Aortic smooth muscle cell (primary cell): ENCODE measurements at places on chromosomes 2 and 18. TPM values are rescaled to one million over a fixed set of nuclear protein-coding genes. Genes with fewer than 3 reads are reported as not detected.

Gene DLX1
- total RNA-seq, result 0.53 and 0.62 TPM in 2 replicates

Gene TUBA4B
- not detected in 2 replicates for total RNA-seq

Gene SLC25A52
- total RNA-seq, result 0.06 and 0.13 TPM in 2 replicates

Gene VIL1
- total RNA-seq, result not detected in 2 replicates

Gene PUM2
- 26.4 and 34.6 TPM in 2 replicates for total RNA-seq

Gene SERPINB11
- not detected in 2 replicates for total RNA-seq

Gene CFAP53
- total RNA-seq, result 0.37 and 0.53 TPM in 2 replicates

Gene CENPA
- 4.2 and 9.0 TPM in 2 replicates for total RNA-seq

Gene TMBIM1
- 321 and 346 TPM in 2 replicates for total RNA-seq

Gene RAPGEF4
- total RNA-seq, result 0.66 and 2.2 TPM in 2 replicates

Gene NETO1
- total RNA-seq, result not detected in 2 replicates

Gene CPLX4
- not detected in 2 replicates for total RNA-seq

Gene LAMA1
- 0.68 and 0.92 TPM in 2 replicates for total RNA-seq

Gene ADGRF3
- total RNA-seq, result 0.12 and 0.26 TPM in 2 replicates

Gene IL1F10
- not detected in 2 replicates for total RNA-seq

Gene KYNU
- total RNA-seq, result 0.12 and 0.92 TPM in 2 replicates

Gene FAM228A
- 0.79 and 1.4 TPM in 2 replicates for total RNA-seq

Gene SIGLEC15
- total RNA-seq, result 1.1 and 1.5 TPM in 2 replicates

Gene CDCA7
- total RNA-seq, result 0.56 and 0.92 TPM in 2 replicates

Gene BOLA3
- total RNA-seq, result 31.0 and 34.3 TPM in 2 replicates

Gene DYNC1I2
- 131 and 135 TPM in 2 replicates for total RNA-seq

Gene TRABD2A
- total RNA-seq, result 0.37 and 0.66 TPM in 2 replicates

Gene MEMO1
- 30.3 and 35.4 TPM in 2 replicates for total RNA-seq

Gene ACMSD
- not detected in 2 replicates for total RNA-seq

Gene FAP
- total RNA-seq, result 91.9 and 141 TPM in 2 replicates

Gene COL5A2
- 313 and 403 TPM in 2 replicates for total RNA-seq

Gene ZNF513
- total RNA-seq, result 6.4 and 7.5 TPM in 2 replicates

Gene SPP2
- total RNA-seq, result not detected in 2 replicates

Gene SP140
- 0.19 and 0.40 TPM in 2 replicates for total RNA-seq

Gene DYNAP
- total RNA-seq, result not detected in 2 replicates

Gene ALPG
- total RNA-seq, result not detected in 2 replicates

Gene ABCB11
- not detected in 2 replicates for total RNA-seq

Gene FBXO15
- 0.12 and 0.26 TPM in 2 replicates for total RNA-seq

Gene GAREM2
- total RNA-seq, result 0.53 and 0.68 TPM in 2 replicates

Gene ANKRD30B
- total RNA-seq, result not detected in 2 replicates

Gene SULT1C4
- 0.13 and 0.19 TPM in 2 replicates for total RNA-seq

Gene VWA3B
- not detected in 2 replicates for total RNA-seq

Gene MEP1B
- total RNA-seq, result not detected in 2 replicates

Gene ATRAID
- 219 and 241 TPM in 2 replicates for total RNA-seq

Gene CPO
- 0.12 and 0.13 TPM in 2 replicates for total RNA-seq

Gene ZNF892
- 2.2 and 3.0 TPM in 2 replicates for total RNA-seq

Gene HOXD3
- not detected in 2 replicates for total RNA-seq

Gene GPBAR1
- total RNA-seq, result 0.19 TPM in 1 of 2 replicates, not detected in the other

Gene MEX3C
- total RNA-seq, result 32.8 and 35.6 TPM in 2 replicates

Gene RAPH1
- total RNA-seq, result 15.9 and 19.4 TPM in 2 replicates

Gene IL18R1
- total RNA-seq, result 0.75 and 1.5 TPM in 2 replicates

Gene NFATC1
- 1.7 and 2.4 TPM in 2 replicates for total RNA-seq

Gene SETBP1
- 2.6 and 3.7 TPM in 2 replicates for total RNA-seq

Gene KCNG2
- total RNA-seq, result not detected in 2 replicates

Gene APCDD1
- 0.79 and 4.4 TPM in 2 replicates for total RNA-seq

Gene CNRIP1
- total RNA-seq, result 23.8 and 26.1 TPM in 2 replicates

Gene ADAM17
- total RNA-seq, result 46.9 and 50.1 TPM in 2 replicates

Gene MOGAT1
- total RNA-seq, result not detected in 2 replicates

Gene AQP12A
- total RNA-seq, result not detected in 2 replicates

Gene GKN1
- total RNA-seq, result not detected in 2 replicates

Gene SLC4A3
- 0.40 and 0.50 TPM in 2 replicates for total RNA-seq

Gene TM4SF20
- total RNA-seq, result not detected in 2 replicates

Gene ABCG8
- not detected in 2 replicates for total RNA-seq

Gene ERICH2
- not detected in 2 replicates for total RNA-seq
